Kidney (tissue), 22 donors: ENCODE measurements at places on chromosomes 6 and 20.

DNA sequence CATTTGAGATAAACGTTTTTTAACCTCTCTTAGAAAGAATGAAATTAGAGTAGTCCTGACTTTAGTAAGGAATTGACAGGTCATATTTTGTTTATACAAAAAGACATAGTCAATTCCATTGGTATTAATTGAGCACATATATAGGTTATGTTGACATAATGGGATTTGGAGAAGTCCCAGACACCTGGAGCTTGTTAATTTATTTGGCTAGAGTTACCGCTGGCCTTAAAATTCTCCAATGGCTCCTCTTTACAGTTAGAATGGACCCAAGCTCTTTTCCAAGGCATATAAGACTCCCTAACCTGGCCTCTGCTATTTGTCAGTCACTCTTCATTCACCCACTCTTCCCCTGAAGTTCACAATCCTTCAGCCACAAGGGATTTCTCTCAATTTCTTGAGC is 221.3 kb downstream of the CBLN4 start:
- H3K4me1 ChIP-seq = no peaks in the 10 kb centered on the region
- no peaks in the 10 kb centered on the region for H3K36me3 ChIP-seq
- H3K4me3 ChIP-seq = no peak overlapping the region
- no peaks in the 10 kb centered on the region for H3K27me3 ChIP-seq
- DNase-seq = no peak

GRCh38 chr6:145839653-145840052 is 25.1 kb upstream of the FBXO30 start:
- no peak overlapping the region for H3K27ac ChIP-seq
- H3K36me3 ChIP-seq = no peaks in the 10 kb centered on the region
- no peak overlapping the region for H3K4me3 ChIP-seq
- H3K27me3 ChIP-seq = no peaks in the 10 kb centered on the region

DNA sequence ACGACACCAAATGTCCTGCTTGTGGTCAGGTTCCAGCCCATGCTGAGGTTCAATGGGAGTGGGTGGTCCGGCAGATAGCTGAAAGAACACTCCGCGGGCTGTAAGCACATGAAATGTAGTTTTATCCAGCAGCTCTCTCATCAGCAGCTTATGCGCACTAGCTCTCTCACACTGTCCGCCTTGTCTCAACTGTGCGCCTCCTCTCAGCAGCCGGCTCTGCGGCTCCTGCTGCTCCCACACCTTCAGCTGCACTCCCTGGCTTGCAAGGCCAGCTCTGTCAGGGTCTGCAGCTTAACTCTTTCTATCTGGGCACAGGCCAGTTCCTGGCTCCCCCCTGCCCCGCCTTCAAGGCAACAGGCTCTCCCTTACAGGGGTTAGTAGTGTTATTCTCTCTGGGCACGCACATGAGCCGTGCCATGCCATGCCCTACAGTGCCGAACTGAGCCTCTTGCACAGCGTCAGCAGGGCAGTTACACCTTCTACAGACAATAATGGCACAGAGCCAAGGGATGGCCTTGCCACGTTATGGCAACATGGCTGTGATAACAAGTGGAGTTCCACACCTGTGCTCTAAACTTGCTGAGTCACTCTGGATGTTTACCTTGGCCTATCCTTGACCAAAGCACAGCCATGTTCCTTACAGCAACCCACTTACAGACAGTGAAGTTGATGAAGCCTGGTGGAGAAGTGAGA is 84.0 kb upstream of the LRFN2 start:
- no peaks in the 10 kb centered on the region for H3K36me3 ChIP-seq
- H3K27me3 ChIP-seq = no peaks in the 10 kb centered on the region

- H3K4me1 ChIP-seq = peaks cover 5% of the 10 kb centered on the region
- peak overlapping the region; percentile 97 for H3K4me3 ChIP-seq
- DNase-seq = peak; percentile 82
- no peaks in the 10 kb centered on the region for H3K36me3 ChIP-seq
Measured at GRCh38 chr20:34824452-34824805, 1.0 kb downstream of the NCOA6 start.

DNA sequence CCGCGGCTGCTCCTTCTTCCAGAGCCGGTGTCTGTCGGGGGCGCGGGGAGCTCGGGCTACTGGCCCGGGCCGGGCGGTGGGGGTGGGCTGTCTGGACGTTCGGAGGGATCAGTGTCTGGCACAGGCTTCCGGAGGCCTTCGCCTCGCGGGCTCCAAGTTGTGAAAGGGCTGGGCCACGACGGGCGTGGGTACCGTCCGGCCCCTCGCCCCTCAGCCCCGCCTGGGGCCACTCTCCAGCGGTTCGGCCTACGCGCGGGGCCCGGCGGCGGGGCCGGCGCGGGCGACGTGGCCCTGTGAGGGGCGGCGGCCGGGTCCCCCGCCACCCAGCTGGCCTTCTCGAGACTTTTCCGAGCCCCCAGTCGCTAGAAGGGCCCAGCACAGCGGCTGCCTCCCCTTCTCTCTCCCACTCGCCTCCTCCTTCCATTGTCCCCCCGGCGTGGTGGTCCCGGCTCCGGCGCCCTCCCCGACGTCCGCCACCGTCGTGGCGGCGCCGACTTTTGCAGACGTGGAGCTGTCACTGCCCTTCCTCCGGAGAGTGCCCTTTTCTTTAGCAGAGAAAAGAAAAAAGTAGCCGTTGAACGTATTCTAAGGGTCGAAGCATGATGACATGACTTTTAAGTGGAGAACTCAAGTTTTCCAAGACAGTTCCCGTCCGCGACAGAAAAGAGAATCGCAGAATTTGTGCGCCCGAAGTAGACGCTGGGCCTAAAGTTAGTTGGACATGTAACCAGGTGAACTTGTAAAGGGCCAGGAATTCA is 571 bp downstream of the ITCH start:
- no peaks in the 10 kb centered on the region for H3K27me3 ChIP-seq
- H3K27ac ChIP-seq = peak overlapping the region; percentile 89
- peak; percentile 55 for DNase-seq
- H3K4me3 ChIP-seq = peak overlapping the region; percentile 80
- no peaks in the 10 kb centered on the region for H3K4me1 ChIP-seq

DNA sequence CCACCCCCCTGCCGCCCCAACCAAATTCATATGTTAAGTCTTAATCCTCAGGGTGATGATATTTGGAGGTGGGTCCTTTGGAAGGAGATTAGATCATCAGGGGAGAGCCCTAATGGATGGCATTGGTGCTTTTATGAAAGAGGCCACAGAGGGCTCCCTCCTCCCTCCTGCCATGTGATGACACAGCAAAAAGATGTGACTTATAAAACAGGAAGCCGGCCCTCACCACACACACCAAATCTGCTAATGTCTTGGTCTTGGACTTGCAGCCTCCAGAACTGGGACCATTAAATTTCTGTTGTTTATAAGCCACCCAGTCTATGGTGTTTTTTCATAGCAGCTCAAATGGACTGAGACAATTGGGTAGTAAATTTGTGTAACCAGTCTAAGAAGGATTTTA is 176.3 kb downstream of the ADGRG6 start:
- no peaks in the 10 kb centered on the region for H3K36me3 ChIP-seq
- H3K27me3 ChIP-seq = no peaks in the 10 kb centered on the region

GRCh38 chr20:32752458-32753250 is 9.4 kb upstream of the COMMD7 start:
- H3K4me3 ChIP-seq = no peak overlapping the region
- no peak overlapping the region for H3K27ac ChIP-seq
- no peak for DNase-seq
- H3K36me3 ChIP-seq = no peaks in the 10 kb centered on the region
- H3K27me3 ChIP-seq = no peaks in the 10 kb centered on the region
- no peaks in the 10 kb centered on the region for H3K4me1 ChIP-seq

DNA sequence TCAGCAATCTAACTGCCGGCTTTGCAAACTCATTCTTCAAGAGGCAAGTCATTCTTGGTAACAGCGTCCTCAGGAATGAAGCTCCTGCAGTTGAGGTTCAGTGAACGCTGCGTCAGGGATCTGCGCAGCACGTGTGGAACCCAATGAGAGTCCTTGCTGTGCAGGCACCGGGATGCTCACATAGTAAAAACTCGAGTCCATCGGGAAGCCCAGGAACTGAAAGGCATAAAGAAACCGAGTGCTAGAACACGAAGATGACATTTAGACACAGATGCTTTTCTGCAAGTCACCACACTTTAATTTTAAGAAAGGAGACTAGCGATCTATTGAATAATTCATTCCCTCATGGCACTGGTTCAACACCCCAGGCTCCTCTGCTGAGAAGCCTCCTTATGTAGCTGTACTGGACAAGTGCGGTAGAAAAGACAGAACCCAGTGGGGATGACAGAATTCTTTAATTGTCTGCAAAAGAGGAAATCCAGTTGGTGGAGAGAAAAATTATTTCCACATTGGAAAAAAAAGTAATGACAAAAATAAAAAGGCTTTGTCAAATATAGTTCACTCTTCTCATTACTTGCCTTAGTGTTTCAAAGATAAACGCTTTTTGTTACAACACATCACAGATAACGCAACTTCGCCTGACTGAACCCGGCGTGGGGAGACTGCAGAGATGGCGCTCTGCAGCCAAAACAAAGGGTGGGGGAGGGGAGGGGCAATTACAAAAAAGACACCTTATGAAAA is 1.9 kb upstream of the AFDN start:
- DNase-seq = no peak
- peak overlapping the region; percentile 80 for H3K4me3 ChIP-seq
- no peaks in the 10 kb centered on the region for H3K36me3 ChIP-seq
- no peak overlapping the region for H3K27ac ChIP-seq
- H3K27me3 ChIP-seq = no peaks in the 10 kb centered on the region

DNA sequence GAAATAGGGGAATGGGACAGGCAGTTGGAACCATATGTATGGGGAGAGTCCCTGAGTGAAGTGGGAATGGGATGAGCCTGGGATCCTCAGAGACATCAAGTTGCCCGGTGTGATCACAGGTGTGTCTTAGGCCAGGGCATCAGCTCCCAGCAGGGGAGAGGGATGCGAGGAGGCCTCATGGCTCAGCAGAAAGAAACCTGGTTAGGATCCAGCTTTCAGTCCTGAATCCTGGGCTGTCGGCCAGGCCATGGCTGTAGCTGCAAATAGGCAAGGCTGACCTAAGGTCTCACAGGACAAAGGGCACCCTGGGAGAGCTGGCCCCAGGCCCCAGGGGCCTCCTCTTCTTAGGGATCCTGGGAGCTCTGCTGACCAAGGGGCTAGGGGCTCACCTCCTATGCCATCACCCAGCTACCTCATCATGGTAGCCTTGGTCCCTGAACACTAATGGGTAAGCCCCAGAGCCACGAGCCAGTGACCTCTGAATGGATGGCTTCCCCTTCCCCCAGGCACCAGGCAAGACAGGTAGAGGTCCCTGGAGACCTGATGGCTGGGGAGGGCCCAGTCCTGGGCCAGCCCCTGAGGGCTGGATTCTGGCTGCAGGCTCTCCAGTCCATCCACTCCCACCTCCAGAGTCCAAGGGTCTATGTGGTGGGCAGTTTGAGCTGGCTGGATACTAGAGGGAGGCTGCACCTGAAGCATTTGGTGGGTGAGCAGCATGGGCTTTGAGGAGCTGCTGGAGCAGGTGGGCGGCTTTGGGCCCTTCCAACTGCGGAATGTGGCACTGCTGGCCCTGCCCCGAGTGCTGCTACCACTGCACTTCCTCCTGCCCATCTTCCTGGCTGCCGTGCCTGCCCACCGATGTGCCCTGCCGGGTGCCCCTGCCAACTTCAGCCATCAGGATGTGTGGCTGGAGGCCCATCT is at the start of gene SLC22A7:
Gene SLC22A7 (plus strand): TSS at position 617 of the 921 bp plus-strand sequence. CDS start 99 bp downstream, at position 716.
- peak within 1 kb of the TSS; percentile 82 for H3K27ac ChIP-seq
- peaks cover 3% of the 10 kb centered on the region for H3K4me1 ChIP-seq
- no peaks in the 10 kb centered on the region for H3K36me3 ChIP-seq
- H3K4me3 ChIP-seq = no peak within 1 kb of the TSS

DNA sequence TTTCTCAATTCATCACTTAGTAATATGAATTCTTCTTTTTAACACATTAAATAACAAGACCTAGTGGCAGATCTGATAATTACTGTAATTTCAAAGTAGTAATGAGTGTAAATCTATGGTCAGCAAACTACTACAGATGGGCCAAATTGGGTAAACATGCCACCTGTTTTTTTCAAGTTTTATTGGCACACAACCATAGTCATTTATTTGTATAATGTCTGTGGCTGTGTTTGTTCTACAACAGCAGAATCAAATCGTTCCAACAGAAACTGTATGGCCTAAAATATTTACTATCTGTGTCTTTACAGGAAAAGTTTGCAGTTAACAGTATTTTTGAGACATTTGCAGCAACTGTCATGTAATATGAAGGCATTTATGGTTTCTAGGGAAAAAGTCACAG is 86.1 kb upstream of the EYA2 start:
- no peaks in the 10 kb centered on the region for H3K36me3 ChIP-seq
- no peaks in the 10 kb centered on the region for H3K4me1 ChIP-seq
- no peak for DNase-seq
- H3K27me3 ChIP-seq = peaks cover 2% of the 10 kb centered on the region
- H3K27ac ChIP-seq = no peak overlapping the region
